Activated CD4-positive, alpha-beta T cell treated with anti-CD3 and anti-CD28 coated beads, Interleukin-2, amount 50 U/mL, for 24 hours (primary cell): ENCODE measurements at places on chromosomes 12 and 14.

- no peak for DNase-seq
Measured at GRCh38 chr14:41606532-41607303, at the start of gene LRFN5. LRFN5 (plus strand) TSS chr14:41606876.

DNA sequence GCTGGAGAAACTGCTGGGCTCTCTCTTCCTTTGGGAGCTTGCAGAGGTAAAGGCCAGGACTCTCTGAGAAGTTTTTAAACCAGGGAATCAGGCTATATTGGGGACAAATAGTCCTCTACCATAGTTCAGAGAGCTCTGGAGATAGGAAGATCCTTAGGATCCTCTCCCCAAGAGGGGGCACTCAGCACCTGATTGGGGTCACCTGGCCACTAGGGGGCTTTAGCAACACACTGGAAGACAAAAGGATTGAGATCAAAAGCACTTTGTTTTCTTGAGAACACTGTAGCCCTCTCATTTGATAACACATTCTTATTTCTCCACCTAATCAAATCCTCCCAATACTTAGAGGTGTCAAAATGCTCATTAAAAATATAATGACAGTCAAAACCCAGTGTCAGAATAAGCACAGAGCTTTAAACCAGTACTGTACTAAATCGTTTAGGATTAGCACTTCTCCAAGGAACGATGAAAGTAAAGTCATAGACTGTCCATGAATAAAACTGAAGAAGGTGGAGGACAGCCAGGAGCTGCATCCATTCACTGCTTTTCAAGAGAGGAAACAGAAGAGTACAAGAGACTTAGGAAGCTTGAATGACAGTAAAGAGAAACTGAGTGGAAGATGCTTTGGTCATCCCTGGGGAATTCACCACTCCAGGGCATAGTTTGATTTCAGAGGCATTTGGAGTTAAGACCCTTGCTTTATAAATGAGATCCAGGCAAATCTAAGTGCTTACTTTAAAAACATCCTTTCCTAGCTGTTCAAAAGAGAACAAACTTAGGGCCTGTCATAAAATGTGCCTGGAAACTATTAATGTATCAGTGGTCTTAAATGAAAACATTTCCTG lies 26.5 kb downstream of the BMP4 start:
- DNase-seq: no peak

GRCh38 chr14:68463705-68464374 lies 329.0 kb downstream of the ZFP36L1 start:
- no peak for DNase-seq

DNA sequence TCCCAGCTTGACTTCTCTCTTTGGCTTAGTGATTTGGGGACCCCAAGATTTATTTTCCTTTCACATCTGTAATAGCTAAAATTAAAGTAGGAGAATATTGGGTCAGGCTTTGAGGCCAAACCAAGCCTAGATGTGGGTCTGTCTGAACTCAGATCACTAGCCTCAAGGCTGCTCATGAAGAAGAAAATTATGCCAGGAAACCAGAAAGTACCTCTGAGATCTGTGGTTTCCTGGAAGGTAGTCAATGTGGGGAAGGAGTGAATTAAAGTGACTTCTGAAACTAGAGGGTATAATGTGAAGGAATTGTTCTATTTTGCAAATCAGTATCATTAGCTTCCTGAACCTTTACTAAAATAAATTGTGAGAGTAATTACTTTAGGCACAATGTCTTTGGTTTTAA lies 13.4 kb upstream of the CLEC12A start:
- DNase-seq: no peak

DNA sequence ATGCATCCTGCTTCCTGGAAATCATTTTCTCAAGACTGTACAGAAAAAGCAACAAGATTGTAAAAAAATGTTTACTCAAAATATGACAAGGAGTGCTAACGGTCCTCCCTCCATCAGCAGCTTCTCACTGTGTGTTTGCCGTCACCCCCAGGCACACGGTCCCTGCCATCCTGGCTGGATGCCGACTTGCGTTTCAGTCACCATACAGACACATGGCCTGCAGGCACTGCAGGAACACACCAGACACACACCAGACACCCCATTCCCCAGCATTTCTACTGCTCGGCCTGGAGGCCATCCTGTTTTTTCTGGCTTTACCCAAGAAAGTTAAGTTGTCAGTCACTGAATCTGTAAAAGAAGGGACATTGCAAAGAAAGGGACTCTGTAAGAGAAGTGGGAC lies 10.8 kb downstream of the KCNK10 start:
- no peak for DNase-seq

DNA sequence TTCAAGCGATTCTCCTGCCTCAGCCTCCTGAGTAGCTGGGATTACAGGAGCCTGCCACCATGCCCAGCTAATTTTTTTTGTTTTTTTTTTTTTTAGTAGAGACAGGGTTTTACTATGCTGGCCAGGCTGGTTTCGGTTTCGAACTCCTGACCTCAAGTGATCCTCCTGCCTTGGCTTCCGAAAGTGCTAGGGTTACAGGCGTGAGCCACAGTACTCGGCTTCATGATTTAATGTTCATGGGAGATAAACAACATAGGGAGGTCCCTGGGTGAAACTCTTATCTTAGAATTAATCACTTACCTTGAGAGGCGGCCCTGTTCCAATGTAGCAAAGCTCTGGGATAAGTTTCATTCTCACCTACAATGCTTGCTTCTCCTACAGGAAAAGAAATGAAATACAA lies 48.3 kb downstream of the SEL1L start:
- no peak for DNase-seq
